Vagina (tissue), 2 donors: ENCODE measurements at places on chromosomes 2 and 18. TPM values are rescaled to one million over a fixed set of nuclear protein-coding genes. Genes with fewer than 3 reads are reported as not detected.

DNA sequence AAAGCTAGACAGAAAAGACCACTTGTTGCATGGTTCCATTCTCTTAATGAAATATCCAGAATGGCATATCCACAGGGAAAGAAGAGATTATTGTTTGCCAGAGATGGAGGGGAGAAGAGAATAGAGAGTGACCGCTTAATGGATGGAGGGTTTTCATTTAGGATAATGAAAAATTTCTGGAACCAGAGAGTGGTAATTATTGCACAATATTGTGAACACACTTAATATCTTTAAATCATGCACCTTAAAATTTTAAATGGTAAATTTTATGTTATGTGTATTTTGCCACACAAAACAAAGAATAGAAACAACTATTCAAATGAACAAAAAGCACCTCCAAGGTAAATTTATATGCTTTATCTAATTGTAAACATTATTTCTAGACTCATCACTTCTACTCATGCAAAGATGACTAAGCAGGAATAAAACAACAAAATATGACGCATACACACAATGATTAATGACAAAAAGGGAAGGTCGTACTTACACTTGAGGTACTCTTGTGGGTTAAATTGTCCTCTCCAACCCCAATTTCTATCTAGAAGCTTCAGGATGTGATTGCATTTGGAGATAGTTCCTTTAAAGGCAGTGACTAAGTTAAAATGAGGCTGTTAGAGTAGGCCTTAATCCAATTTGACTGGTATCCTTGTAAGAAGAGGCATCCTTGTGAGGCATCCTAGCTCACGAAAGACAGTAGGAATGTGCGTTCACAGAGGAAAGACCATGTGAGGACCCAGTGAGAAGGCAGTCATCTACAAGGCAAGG, 18.7 kb upstream of the DHRS9 start:
- H3K27me3 ChIP-seq: no peaks in the 10 kb centered on the region
- H3K4me1 ChIP-seq: no peaks in the 10 kb centered on the region
- H3K4me3 ChIP-seq: no peak overlapping the region
- DNase-seq: no peak
- H3K36me3 ChIP-seq: no peaks in the 10 kb centered on the region

- H3K27ac ChIP-seq: no peak overlapping the region
- H3K4me1 ChIP-seq: peaks cover 38% of the 10 kb centered on the region
- no peak for DNase-seq
- no peak overlapping the region for H3K4me3 ChIP-seq
Measured at GRCh38 chr2:25292408-25292807, 49.3 kb downstream of the DNMT3A start.

DNA sequence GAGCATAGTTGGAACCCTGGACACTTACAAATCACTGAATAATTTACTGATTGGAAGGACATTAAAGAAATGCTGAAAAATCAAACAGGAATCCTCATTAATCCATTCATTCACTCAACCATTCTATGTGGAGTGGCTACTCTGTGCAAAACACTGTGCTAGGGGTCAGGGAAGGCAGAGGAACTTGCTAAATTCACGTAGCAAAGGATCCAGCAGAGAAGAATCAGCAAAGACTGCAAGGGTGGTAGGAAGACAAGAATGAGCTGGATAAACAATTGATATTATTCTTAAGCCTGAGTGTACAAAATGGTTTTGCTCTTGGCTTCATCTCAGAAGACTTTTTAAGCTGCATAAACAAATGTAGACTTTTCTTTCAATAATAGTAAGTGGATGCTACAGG, 164.3 kb upstream of the CAVIN2 start:
- no peak overlapping the region for H3K4me3 ChIP-seq
- no peaks in the 10 kb centered on the region for H3K27me3 ChIP-seq
- no peaks in the 10 kb centered on the region for H3K4me1 ChIP-seq
- DNase-seq: no peak
- H3K36me3 ChIP-seq: no peaks in the 10 kb centered on the region

Gene SLC40A1
- total RNA-seq: 53.3 TPM

DNA sequence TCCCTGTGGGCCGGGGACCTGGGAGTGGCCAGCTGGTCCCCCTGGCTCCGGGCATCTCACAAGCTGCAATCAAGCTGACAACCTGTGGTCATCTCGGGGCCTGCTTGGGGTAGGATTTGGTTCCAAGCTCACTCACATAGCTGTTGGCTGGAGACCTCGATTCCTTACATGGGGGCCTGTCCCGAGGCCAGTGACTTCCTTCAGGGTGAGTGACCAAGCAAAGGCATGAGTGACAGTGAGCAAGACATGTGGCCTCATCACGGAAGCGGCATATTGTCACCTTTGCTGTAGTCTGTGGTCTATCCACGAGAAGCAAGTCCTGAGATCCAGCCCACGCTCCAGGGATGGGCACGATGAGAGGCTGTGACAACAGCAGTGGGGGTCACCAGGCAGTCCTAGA, 131.4 kb upstream of the ID2 start:
- no peak overlapping the region for H3K27ac ChIP-seq
- no peaks in the 10 kb centered on the region for H3K27me3 ChIP-seq
- no peaks in the 10 kb centered on the region for H3K36me3 ChIP-seq
- no peak overlapping the region for H3K4me3 ChIP-seq
- H3K4me1 ChIP-seq: peaks cover under 1% of the 10 kb centered on the region

GRCh38 chr2:134457353-134457752, 203.5 kb downstream of the MGAT5 start:
- H3K4me3 ChIP-seq: no peak overlapping the region
- H3K4me1 ChIP-seq: no peaks in the 10 kb centered on the region
- H3K27me3 ChIP-seq: no peaks in the 10 kb centered on the region
- H3K27ac ChIP-seq: no peak overlapping the region
